ENCODE measurements at places on chromosomes 12 and 14.

DNA sequence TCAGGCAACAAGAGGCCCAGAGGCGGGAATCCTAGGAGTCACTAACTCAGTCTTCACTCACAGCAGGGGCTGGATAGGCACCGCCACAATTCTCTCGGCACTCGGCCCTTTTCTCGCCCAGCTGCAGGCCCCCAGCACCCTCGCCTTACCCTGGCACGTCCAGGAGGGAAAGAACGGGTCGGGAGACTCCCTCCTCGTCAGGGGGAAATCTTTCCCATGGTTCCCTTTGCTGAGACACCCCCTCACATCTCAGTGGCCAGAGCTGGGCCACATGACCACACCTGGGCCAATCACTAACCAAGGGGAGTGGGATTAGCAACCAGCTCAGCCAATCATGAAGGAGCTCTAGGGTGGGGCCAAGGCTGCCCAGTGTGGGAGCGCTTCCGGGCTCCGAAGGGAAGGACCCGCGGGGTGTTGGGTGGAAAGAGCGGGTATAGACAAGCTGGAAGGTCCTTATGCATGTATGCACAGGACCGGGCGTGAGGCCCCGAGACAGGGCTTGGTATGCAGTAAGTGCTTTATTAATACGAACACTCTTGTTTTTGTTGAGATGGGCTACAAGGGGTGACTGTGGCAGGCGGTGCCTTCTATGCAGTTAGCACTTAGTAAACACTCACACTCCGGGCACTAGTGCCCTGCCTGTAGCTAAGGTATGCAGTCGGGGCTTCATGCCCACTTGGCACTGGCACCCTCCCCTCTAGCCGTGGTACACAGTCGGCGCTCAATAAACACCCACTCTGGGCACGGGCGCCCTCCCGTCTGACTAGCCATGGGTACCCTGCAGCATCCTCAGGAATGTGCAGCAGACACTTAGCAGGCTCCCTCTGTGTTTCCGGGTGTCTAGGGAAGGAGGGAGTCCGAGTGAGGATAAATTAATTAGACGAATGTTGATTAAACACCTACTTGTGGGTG, 40.3 kb downstream of the ADGRD1 start:
- DNase-seq, result no peak

DNA sequence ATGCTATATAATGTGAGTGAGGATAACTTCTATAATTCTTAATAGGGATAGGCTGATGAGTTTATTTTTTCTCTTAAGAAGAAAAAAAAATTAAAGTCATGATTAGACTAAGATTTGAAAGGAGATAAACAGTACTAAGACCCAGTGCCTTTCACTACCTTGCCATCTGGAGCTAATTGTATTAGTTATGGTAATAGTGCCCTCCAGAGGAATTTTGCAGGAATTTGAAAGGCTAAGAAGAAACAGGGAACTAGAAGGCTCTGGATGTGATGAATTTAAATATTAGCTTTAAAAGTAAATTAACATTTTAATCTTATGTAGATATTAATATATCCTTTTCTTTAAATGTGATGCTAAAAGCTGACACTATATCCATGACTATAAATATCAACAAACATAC, 36.6 kb upstream of the PIK3C2G start:
- DNase-seq, result no peak

DNA sequence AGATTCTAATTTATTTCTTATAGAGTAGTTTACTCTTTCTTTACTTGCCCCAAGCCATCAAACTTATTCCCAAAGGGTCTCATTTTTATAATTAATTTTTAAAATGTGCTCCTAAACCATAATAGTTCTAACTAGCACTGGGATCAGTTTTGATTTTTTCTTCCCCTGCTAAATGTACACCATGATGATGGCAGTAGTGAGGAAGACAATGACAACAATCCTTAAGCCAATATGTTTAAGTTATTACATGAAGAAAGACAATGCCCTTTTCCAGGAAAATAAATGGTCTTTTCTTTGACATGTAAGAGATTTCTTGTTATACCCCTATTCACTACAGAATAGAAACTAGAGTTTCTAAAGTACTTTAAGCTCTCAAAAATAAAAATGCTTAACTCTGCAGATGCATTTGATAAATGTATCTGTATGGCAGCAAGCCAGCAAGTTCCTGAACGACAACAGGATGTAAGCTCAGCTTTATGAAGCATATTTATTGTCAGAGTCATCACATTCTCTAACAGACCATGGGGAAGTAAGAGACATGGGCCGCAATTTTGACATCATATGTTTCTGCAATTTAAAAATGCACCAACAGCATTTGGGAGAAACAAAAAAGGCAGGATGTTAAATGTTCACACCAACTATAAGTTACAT, 36.0 kb upstream of the SNX6 start:
- DNase-seq, result no peak

GRCh38 chr14:92456215-92457015, 57.2 kb upstream of the RIN3 start:
- DNase-seq, result no peak

DNA sequence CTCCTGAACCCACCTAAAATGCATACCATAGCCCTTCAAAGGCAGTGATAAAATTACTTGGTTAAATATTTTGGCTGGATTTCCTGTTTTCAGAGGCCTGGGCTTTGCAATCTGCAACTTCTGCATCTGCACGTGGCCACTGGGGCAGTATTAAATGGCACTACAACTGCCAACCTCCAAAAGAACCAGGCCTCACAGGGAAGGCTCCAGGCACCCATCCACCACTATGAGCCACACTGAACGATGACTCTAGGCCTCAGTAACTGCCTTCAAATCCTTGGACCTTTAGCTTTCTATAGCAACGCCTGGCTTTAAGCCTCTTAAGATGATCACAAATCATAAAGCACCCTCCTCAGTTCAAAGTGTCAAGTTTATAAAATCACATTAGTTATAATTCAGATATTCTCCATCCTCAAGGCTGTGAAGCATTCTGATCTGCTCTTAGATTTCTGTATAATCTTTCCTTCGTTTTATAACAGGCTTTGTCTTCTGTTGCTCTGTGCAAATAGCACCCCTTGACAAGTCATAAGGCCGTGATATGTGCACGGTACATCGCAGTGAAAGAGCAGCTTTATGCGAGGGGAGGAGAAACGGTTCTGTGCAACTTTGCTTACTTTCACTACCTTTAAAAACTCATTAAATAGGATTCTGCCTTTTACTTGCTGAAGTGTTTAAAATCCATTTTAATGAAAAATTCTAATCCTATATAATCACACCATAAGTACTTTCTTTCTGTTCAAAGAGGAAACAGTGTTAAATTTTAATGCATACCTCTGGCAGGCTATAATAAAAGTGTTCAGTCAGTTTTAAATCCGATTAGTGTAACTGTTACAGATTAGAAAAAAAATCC, 196.4 kb upstream of the G2E3 start:
- no peak for DNase-seq

- no peak for DNase-seq
These were observed 157.0 kb upstream of the RMST start for GRCh38 chr12:97305651-97306050.

DNA sequence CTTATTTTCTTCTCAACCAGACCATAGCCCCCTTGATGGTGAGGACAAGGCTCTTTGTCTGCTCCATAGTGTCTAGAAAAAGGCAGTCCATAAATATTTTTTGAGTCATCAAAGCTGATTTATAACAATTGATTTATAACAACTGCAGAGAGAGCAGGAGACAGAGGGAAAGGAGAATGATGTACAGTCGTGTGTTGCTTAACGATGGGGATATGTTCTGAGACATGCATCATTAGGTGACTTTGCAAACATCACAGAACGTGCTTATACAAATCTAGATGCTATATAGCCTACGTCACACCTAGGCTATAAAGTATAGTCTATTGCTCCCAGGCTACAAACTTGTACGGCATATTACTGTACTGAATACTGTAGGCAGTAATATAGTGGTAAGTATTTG, 143.3 kb downstream of the NTF3 start:
- DNase-seq, result no peak

- no peak for DNase-seq
These were observed 27.0 kb downstream of the SINHCAF start for GRCh38 chr12:31298922-31299321.

GRCh38 chr12:115183752-115184151, 499.8 kb upstream of the TBX3 start:
- DNase-seq, result no peak

DNA sequence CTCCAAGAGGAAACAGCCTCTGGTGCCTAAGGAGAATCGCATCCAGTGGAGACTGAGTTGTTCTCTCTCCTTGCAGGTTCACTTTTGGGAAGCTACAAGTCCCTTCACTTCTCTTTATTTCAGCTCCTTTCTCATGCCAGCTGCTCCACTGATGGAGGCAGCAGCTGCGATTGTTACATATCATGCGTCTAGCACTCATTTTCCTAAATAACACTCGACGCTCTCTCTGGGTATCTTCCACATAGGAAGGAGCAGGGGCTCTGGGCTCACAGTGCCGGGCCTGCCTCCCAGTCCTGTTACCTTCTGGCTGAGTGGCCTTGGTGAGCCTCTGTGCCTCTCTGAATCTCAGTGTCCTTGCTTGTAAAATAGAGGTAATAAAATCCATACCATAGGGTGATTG, 162.6 kb upstream of the HIF1A start:
- no peak for DNase-seq

DNA sequence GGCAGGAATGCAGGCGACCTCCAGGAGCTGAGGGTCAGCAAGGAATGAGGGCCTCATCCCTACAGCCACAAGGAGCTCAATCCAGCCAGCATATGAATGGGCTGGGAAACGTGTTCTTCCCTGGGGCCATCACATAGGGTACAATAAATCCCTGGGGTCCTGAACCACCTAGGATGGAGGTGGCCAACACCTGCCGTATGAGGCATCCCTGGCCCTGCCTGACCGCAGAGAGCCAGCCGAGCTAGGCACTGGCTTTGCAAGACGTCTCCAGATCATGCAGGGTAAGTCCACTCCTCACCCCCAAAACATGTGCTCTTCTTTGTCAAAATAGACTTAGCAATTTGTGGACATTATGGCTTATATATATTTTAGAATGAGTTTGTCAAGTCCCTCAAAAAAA, 303.7 kb upstream of the DIO3 start:
- no peak for DNase-seq

DNA sequence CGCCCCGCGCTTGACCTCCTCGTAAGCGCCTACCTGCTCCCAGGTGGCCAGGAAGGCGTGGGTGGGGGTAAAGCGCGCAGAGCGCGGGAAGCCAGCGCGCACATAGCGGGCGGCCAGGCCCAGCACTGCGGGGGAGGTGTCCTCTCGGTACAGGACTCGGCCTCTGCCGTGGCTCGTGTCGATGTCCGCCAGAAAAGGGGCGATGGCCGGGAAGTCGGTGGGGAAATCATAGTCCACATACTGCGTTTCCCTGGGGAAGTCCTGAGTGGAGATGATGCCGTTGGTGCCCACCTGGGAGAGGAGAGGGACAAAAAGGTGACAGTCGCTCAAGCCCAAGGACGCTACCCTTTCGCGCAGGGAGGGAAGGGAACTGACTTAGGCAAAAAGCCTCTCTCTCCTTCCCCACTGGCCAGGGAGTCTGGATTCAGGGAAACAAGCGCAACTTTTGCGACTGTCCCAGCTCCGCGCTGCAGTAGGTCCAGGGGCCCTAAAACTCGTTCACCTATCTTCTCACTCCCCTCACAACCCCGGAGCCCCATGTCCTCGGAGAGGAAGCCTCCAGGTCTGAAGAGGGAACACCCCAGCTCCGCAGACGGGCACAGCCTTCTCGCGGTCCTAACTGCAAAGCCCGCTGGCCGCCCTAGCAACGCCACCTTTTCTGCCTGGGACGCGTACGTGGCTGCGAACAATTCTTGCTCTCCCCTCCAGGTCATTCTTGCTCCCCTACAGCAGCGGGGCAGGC, 815 bp downstream of the NID2 start:
- no peak for DNase-seq

GRCh38 chr14:105536691-105537579, 10.6 kb downstream of the TMEM121 start:
- no peak for DNase-seq

DNA sequence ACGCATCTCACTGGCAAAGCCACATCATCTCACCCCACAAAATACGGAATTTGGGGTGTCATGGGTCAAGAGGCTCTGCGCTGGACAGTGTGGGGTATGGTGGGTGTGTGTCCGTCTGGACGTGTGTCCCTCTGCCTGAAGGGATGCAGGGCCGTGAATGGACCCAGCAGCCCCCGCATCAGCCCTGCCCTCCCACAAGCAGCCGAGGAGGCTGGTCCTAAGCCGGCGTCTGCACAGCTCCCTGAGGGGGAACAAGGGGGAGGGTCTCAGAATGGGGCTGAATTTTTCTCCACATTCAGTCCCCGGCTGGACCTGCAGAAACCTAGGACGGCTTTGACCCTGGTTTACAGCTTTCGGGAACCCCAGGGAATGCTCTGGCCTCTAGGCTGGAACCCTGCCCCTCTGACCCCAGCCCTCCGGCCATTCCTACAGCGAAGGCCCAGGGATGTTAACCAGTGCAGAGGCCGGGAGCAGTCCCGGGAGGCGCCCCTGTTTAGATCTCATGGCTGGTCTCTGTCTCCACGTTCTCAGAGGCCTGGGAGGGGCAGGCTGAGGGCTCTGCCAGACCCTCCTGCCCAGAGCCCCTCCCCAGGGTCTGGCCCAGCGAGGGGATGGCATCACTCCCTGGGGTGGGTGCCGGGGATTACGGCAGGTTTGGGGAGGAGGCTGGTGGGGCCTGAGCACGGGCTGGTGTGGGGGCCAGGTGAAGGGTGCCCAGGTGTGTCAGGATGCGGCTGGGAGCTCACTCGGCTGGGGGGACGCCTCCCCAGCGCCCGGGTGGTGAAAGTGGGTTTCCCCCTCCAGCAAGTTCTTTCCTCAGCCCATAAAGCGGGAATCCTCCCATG, 156.5 kb upstream of the C14orf180 start:
- no peak for DNase-seq

DNA sequence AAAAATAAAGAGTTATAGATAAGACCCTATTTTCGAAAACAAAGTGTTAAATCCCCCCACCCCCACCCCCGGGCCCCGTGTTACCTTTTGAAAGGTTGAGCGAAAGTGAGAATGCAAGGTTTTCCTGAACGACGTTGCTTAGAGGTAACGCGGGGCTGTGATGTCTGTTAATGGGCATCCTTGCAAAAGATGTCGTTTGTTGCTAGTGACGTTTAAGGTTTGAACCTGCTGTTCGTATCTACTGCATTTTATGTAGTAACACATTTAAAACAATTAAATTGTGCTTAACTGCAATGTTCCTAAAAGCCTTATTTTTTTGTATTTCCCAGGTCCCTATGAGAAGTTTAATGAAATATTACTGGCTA, 1.2 kb downstream of the CPSF6 start:
- DNase-seq, result no peak

- DNase-seq, result no peak
These were observed 56.5 kb downstream of the HCAR2 start for GRCh38 chr12:122646517-122647217.

GRCh38 chr12:113228394-113229028, 7.2 kb downstream of the TPCN1 start:
- no peak for DNase-seq

Data from stimulated activated CD8-positive, alpha-beta memory T cell treated with anti-CD3 and anti-CD28 coated beads, Interleukin-15, amount 100 ng/mL, for 24 hours (primary cell).